ENCODE measurements at places on chromosomes 7 and 10. TPM values are rescaled to one million over a fixed set of nuclear protein-coding genes. Genes with fewer than 3 reads are reported as not detected.

DNA sequence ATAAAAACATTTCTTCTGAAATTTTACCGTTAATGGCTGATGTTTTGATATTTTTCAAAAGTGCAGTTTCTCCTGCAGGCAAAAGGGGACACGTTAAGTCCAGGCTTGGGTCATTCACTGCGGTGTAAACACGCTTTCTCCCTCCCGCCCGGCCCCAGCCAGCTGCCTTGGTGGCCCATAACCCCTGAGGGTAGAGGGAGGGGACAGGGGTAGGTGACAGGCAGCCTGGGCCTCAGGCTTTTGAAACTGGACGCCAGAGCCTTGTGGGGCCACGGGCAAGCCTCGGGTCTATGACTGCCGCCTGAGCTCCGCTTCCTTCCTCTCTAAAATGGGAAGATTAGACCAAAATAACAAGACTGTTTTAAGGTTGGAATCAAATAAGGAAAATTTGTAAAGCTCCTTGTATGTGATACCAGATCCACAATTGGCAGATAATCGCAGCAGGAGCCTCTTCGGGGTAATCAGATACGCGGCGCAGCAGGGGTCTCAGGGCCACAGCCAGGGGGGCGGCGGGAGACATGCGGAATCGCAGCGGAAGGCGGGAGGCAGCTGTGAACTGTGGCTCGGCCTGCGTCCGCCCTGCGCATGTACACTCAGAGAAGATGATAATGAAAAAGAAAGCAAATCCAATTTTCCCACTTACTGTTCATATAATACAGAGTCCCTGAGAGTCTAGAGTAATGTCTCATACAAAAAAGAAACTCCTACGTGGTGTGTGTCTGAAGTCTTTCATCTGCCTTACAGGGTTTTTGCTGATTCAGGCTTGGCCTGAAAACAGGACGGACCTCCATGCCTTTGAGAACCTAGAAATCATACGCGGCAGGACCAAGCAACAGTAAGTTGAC, 138.3 kb downstream of the EGFR start:
- DNase-seq, result no peak

- DNase-seq, result no peak
These were observed 23.7 kb downstream of the EPDR1 start for GRCh38 chr7:37943905-37944736.

- DNase-seq, result no peak
These were observed 602.9 kb downstream of the IPMK start for GRCh38 chr10:57664815-57665214.

DNA sequence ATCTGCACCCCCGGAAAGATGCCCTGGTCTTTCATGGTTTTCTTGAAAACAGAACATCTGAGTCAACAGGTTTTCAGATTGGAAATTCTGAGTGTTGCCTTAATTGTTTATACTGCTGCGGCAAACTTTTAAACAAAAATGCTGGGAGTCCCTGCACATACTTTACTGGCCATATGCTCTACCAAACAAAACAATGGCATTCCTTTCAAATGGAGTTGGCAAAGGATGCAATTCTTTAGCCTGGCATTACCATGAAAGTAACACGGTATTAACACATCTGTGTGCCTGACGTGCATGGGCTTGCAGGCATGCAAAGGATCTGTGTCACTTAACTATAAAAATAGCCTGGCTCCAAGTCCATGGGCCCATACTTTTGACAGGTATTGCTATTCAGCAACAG, 4.2 kb downstream of the INHBA start:
- DNase-seq, result no peak

GRCh38 chr10:44164251-44164956, 220.5 kb downstream of the CXCL12 start:
- no peak for DNase-seq

GRCh38 chr10:118116715-118117449, 70.1 kb upstream of the RAB11FIP2 start:
- DNase-seq, result no peak

DNA sequence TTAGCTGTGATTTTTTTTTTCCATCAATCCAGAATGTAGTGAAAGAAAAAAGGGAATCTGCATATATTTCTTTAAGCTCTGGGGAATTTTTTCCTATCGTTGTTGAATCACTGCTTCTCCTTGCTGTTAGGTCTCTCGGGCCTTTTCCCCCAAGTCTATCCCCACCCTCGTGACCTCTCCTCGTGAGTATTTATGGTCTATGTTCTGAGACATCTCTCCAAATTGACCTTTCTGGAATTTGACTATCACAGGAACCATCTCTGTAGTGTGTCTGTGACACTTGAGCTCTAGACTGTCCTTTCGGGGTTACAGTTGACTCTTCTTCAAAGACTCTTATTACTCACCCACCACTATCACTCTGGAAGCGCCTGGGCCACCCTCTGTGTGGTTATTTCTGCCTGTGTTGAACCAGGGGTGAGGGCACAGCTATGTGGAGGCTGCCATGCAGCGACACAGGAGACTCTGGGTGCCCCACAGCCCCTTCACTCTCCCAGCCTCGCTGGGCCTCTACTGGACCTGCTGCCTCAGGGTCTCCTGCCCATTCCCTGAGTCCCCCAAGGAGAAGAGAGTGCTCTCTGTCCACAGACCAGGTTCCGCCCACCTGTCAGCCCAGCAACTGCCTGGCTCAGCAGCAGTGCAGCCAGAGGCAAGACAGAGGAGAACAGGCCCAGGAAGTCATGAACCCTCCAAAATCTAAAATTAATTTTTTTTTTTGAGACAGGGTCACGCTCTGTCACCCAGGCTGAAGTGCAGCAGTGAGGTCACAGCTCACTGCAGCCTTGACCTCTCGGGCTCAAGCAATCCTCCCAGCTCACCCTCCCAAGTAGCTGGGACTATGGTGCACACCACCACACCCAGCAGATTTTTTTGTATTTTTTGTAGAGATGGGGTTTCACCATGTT, 45.7 kb upstream of the PTPRN2 start:
- no peak for DNase-seq

DNA sequence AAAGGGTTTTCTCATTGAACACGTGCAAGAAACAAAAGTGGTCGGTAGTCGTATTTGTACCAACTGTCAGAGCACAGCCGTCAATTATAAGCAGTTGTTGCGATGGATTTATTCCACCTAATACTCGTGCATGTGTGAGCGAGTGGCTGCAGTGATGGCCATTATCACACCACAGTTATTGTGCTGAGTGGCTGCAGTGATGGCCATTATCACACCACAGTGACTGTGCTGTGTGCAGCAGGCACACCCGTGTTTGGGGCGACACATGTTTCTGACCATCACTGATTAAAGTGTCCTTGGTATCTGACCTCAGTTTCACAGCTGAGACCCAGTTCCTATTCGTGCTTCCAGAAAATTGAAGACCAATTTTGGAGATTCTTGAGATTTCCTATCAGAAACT, 142.9 kb upstream of the PFKP start:
- no peak for DNase-seq

- DNase-seq, result no peak
These were observed 31.9 kb downstream of the FKBP6 start for GRCh38 chr7:73359746-73360375.

DNA sequence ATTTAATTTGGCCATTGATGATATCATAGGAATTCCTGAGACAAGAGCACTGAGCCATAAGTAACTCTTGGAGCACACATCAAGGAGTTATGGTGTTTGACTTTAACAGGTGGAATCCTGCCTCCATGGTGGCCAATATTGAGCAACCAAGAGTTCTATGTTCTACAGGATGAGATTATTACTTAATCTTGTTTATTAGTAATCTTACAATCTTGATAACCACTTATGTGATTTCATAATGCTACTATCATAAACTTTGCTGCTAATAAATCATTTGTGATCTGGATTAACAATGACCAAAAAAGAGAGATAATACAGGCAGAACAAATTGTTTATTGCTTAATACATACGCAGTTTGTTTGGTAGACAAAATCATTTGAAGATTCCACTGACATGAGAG, 27.5 kb upstream of the PDK4 start:
- no peak for DNase-seq

GRCh38 chr7:133419041-133419440, 166.2 kb downstream of the EXOC4 start:
- no peak for DNase-seq

- no peak for DNase-seq
These were observed 27.7 kb downstream of the ALDH18A1 start for GRCh38 chr10:95628786-95629185.

DNA sequence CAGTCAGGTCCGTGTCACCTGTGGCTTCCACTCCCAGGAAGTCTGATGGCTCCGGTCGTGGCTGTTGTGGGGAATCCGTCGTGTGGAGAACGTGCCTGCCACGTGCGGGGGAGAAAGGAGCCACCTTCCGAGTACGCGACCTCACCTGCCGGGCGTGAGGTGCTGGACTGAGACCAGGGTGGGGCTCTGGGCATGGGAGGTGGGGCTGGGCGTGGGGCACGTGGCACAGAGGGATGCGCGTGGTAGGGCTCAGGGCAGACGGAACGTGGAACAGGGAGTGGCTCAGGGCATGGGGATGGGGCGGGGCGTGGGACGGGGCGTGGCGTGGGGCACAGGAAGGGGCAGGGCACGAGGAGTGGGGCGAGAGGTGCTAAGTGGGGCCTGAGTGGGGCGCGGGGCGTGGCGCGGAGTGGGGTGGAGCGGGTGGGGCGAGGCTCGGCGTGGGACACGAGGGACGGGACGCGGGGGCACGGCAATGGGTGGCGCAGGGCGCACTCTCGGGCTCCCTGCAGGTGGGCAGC, 64.8 kb downstream of the C10orf143 start:
- no peak for DNase-seq

DNA sequence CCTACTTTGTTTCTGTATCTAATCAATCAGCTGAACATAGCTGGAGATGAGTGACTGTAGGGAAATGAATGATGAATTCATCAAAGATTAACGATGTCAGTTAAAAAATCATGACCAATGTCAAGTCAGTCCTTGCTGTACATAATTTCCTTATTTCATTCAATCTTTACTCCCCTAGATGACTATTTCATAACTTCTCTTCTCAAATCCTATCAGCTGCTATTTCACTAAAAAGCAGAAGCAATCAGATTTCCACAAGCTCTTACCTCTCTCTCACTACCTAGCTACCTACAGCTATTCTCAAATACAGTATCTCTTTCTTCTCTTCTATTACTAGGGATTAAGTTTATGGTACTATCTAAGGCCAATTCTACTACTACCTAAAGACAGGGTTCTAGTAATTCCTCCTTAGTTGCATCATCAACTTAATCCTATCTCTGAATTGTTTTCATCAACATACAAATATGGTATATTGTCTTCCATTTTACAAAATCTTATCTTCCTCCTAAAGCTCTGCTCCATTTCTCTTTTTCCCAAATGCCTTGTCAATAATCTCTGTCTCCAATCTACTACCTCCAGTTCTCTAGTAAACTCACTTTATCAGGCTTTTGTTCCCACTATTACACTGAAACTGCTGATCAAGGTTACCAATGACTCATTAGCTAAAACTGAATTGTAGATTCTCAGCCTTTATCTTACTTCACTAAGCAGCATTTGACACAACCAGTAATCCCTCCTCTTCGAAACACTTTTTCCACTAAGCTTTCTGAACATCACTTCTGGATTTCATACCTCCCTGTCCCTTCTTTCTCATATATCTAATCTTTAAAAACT, 28.4 kb downstream of the JMJD1C start:
- no peak for DNase-seq

DNA sequence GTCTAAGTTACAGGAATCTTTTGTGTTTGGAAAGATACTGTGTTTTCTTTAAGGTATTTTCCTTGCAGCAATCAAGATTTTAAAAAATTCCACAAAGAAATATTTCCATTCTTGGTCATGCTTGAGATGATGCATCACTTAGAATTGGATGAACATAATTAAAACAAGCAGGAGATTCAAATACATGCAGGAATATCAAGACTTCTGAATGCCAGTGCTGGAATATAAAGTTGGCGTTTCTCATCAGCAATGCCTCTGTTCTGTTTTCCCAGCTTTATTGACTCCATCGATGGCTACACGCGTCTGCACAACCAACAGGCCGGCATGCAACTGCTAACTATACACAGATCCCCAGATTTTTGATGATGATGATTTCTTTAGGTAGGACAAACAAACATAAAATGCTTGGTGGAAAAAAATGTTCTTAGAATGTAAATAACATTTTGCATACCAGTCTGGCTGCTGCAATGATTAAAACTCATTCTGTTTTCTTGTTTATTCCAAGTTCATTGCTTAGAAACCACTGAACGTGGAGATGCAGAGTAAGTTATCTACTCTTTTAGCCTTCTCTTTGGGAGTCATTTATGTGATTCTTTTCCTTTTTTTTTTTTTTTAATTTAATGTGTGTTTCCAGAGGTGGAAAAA, 91.3 kb upstream of the FAM171A1 start:
- DNase-seq, result no peak

Gene SLC13A4
- not detected for total RNA-seq

Gene OR2A5
- total RNA-seq, result not detected

Gene AKR1C8
- not detected for total RNA-seq

Gene NRAP
- total RNA-seq, result not detected

Gene CAV1
- total RNA-seq, result 2.5 TPM

Gene CCDC172
- total RNA-seq, result not detected

Gene EIF4EBP2
- total RNA-seq, result 45.8 TPM
